Breast epithelium (tissue), 4 donors: ENCODE measurements at places on chromosomes 11 and 22. TPM values are rescaled to one million over a fixed set of nuclear protein-coding genes. Genes with fewer than 3 reads are reported as not detected.

The CLCF1 gene
- total RNA-seq: 10.2 TPM

The SLC5A12 gene
- total RNA-seq: not detected

The OR10G6 gene
- total RNA-seq: not detected

The INS gene
- not detected for total RNA-seq

The KIAA1671 gene
- 9.8 TPM for total RNA-seq

The P4HA3 gene
- 0.66 TPM for total RNA-seq

The JHY gene
- 11.8 TPM for total RNA-seq

The CHEK1 gene
- total RNA-seq: 3.2 TPM

The ART1 gene
- total RNA-seq: not detected

The UBQLNL gene
- total RNA-seq: 1.3 TPM

The TRMU gene
- 25.4 TPM for total RNA-seq

GRCh38 chr22:28920757-28921584, 37.6 kb downstream of the ZNRF3 start:
- DNase-seq: no peak

GRCh38 chr11:130523609-130524008, 75.2 kb downstream of the ADAMTS15 start:
- DNase-seq: no peak

DNA sequence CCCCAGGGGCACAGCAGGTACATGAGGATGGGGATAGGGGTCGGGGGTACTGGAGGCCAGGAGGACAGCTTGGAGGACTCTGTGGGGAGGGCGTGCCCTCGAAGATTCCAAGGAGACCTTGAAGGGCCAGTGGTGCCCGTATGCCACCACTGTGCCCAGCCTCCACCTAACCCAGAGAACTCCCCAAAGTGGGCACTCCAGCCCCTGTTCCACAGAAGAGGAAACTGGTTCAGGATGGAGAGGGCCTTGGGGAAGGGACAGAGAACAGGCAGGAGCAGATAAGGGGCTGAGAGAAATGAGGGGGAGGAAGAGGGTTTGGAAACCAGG, 2.2 kb upstream of the PHLDA2 start:
- DNase-seq: no peak

DNA sequence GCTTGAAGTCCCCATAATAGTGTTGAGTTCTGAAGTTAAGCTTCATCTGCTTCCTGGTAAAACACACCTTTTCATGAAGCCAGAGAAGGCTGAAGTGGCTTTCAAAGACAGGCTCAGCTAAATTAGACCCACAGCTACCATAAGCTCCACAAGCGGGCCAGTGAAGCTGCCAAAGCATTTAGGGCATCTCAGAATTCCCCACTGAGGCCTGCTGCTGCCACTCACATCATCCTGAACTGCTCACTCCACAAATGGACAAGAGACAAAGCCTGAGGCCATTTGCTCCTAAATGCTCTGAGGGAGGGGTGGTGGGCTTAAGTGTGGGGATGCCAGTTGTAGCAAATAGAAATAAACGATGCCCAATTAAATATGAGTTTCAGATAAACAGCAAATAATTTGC, 14.6 kb downstream of the CCDC83 start:
- DNase-seq: no peak

- no peak for DNase-seq
Observed at GRCh38 chr11:115996808-115997188, 492.6 kb upstream of the CADM1 start.

DNA sequence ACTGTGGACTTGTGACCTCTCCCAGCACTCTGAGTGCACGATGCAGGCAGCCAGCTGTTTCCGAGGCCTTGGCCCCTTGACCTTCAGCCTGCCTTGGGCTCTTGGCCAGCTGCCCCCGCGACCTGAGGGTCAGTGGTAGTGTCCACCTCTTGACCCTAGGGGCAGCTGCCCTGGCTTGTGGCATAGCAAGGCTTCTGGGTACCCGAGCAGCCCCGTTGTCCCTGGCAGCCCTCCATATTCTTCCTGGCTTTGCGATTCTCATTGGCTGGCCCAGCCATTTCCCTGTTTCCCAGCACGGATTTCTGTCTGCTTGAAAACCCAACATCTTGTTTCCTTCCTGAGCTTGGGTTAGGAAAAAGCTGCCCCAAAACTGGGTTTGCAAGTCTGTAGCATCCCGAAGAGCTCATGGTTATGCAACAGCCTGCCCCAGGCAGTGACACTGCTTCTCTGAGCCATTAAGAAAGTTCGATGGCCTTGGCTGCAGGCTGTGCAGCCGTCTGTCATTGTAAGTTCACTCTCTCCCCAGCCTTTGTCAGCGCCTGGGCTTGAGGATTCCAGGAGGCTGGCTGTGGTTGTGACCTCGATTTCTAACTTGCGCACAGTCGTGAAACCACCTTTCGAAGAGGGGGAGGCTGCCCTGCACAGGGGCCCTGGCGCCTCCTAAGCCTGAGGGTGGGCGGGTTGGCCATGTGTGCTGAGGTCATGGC, 48.8 kb downstream of the FBLN1 start:
- DNase-seq: no peak

DNA sequence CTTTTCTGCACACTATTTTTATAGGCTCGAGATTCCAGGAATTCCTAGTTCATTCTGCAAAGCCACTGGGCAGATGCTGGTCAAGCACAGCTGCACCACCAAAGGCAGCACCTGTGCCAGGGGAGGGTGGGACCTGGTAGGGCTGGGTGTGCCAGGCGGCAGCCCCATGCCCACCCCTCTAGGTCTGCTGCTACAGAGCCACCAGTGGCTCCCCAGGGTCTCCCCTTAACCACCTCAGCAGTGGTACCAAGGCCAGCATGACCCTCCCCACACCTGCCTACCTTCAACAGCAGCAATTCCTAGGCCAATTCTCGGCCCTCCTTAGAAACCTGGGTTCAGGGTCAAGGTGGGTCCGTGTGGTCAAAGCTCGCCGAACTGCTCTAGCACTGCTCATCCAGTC, 39.5 kb downstream of the PHF21B start:
- no peak for DNase-seq

- DNase-seq: no peak
Observed at GRCh38 chr11:68976095-68976494, 4.7 kb downstream of the MRGPRD start.

- no peak for DNase-seq
Observed at GRCh38 chr11:124832571-124832970, 32.4 kb upstream of the MSANTD2 start.

DNA sequence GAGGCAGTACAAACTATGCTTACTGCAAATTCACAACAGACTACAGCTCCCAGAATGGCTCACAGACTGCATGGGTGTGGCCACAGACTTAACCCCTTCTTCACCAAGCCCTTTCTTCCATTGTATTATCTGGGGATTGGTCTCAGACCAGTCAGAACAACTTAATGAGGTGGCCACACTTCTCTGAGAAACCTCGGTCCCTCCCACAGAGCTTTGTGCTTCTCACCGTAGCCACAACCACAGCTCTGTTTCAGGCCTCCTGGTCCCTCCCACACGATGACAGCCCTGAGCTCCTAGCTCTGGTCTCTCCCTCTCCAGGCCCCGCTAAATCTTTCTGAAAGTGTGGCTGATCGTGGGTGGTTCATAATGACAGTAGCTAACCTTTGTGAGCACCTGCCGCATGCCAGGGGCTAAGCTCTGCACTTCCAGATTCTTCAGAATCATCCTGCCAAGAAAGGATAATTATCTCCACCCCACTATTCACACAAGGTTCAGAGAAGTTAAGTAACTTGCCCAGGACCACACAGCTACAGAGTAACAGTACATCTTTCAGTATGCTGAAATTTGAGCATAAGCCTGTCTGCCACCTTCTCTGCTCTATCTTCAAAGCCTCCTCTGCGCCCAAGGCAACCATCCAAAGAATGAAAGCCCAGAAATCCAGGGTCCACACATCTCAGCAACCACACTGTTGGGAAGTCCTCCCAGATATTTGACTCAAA, 5.4 kb downstream of the PDE2A start:
- DNase-seq: no peak

DNA sequence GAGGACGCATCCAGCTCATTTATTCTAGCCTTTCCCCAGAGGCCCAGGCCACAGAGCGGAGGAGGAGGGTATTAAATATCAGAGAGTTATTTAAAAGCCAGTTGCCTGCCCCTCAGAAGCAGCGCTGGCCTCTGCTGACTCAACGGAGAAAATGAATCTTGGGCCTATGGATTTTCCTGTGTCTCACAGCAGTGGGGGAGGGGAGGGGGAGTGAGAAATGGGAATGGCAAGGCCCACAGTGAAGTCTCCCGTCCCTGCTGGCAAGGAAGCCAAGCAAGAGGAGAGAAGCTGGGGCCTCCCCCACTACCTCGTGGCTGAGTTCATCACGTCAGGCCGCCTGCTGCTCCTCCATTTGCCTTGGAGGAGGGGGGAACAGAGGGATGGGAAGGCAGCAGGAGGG, 4.5 kb upstream of the TPBGL start:
- no peak for DNase-seq

- DNase-seq: no peak
Observed at GRCh38 chr11:99781074-99781473, 760.3 kb downstream of the CNTN5 start.

DNA sequence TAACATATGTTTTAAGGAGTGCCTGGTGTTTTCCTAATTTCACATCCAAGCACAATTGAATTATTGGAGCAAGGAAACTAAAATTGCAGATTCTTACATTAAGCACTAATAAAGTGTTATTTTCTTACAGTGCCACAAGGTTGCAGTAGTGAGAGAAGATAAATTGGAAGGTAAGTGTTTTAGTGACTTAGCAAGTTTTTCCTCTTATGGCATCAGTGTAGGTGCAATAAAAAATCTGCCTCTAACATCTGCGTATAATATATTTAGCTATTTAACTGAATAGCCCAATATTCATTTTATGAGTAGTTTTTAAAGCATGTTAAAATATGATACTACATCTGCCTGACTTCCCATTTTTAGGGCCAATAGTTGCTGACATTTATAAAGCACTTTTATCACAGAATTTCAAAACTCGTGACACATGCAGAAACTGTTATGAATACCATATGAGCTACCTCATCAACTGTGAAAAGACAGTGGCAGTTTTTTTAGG, 19.0 kb downstream of the POLD3 start:
- DNase-seq: no peak

DNA sequence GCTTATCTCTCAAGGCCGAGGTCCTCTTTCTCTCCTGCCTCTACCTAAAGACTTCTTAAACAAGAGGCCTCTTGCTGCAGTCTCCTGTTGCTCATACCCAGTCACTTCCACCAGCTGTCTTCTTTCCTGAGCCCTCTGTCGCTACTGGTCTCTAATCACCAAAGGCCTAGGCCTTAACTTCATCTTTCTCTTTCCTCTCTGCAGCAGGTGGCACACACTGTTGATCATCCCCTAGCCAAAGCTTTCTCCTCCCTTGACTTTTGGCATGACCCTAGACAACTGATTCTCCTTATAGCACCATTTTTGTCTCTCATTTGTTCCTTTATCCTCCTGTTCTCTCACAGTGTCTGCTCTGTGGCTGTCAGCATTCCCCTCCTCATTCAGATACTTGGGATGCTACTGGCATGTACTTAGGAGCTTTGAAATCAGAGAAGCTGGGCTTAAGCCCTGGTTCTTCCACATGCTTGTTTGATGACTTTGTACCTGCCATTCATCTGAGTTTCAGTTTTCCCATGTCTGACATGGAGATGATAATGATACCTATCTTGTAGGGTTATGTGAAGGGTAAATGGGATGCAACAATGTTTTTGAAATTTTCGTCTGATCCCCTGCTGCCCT, 22.4 kb downstream of the ENDOD1 start:
- no peak for DNase-seq

GRCh38 chr11:40384991-40385390, 1074.5 kb downstream of the LRRC4C start:
- DNase-seq: no peak

DNA sequence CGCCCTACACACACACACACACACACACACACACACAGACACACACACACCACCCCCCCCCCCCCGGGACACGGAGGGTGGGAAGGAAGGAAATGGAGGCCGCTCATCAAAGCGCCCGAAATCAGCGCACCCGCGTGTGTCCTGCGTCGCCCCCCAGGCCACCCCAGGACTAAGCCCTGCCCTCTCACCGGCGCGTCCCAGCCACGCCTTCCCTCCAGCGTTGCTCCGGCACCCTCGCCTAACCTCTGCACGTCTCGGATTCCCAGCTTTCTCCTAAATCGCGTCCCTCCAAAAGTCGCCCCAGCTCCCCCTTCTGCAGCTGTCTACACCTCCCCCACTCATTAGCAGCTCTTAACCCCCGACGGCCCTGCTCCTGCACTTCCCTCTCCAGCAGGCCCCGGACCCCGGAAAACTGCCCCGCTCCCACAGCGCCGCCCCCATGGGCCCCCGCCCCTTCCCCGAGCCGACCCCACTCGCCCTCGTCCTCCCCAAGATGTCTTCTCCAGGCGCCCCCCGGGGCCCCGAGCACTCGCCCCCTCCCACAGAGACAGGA, 557 bp downstream of the PACSIN2 start:
- peak; percentile 65 for DNase-seq

- no peak for DNase-seq
Observed at GRCh38 chr11:80593648-80594374, 1153.0 kb upstream of the TENM4 start.

DNA sequence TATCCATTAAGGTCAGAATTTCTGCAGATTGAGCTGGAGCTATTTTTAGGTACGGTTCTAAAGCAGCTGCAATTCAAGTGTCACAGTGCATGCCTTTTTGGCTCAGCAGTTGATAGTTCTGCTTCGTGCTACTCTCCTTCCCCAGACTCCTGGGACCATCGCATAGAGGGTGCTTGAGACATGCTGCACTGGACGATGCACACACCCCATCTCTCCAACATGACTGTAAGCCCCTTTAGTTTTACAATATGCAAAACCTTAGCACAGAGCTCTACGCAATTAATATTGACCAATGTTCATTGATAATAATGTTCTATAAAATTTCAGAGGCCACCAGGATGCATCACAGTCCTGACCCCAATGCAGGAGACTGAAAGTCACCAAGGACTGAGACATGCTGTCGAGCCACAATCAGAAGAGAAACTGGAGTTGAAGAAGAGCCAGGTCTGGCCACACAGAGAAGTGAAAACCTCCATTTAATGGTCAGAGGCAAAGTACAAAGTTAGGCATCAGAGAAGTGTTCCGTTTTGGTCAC, 120.9 kb upstream of the ZC3H12C start:
- no peak for DNase-seq

DNA sequence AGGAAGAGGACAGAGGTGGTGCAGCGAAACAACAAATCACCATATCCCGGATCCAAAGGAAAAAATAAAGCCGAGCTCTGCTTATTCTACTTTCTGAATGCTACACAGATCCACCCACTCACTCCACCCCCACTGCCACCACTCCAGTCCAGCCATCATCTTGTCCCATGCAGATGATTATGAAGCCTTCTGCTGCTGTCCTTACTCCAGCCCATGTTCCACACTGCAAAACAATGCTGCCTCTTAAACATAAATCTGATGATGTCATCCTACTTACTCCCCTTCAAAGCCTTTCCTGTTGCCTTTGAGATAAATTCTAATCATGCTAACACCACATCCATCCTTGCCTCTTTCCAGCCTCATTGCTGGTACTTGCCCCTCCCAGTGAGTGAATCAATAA, 6.5 kb upstream of the DRD2 start:
- DNase-seq: no peak

- no peak for DNase-seq
Observed at GRCh38 chr22:32969502-32969901, 88.7 kb downstream of the SYN3 start.

- no peak for DNase-seq
Observed at GRCh38 chr11:58958500-58958899, 19.2 kb downstream of the GLYATL1 start.
